ENCODE measurements at places on chromosomes 1 and 21.

GRCh38 chr1:162596514-162597170, 35.1 kb downstream of the UAP1 start:
- no peak for DNase-seq

DNA sequence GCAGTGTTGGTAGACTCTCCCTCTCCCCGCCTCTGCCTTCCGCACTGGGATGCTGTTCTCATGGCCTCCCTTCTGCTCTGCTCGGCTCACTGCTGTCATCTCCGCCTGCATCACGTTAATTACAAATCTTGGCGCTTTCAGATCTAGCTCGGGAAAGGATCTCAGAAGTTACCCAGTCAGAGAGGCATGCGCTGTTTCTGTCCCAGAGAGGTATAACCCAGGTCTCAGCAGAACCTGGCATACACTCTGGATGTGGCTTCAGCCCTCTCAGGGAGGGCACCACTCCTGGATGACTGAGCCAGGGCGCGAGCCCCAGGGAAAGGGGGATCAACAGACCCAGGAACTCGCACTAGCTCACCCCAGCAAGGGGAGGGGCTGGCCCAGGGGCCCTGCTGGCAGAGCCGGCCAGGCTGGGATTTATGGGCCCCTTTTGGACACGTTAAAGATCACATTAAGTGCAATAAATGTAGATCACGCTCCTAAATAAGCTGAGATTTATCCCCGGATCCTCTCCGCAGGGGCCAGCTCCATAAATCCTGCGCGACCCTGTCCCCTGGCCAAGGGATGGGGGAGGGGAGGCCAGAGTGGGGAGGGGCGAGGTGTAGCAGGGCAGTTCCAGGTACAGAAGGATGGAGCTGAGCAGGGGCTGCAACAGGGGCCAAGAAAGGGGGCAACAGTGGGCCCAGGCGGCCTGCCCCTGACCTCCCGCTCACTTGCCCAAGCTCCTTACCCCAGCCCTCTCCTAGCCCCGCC, 101.3 kb upstream of the ZBTB40 start:
- no peak for DNase-seq

DNA sequence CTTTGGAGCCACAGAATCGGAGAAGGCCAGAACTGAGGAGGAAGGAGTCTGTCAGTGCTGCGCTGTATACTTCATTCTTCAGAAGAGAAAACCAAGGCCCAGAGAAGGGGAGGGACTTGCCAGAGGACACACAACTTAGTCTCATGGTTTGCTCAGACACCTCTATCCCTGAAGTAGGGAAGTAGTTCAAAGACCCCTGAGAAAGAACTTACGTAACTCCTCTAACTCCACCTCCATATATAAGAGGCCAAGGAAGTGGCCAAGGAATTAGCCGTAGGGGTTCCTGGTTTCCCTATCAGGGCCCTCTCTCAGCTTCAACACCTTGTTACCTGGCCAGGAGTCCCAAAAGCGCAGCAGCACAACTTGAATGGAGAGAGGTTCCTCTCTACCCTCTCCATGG, 580 bp upstream of the NECTIN4 start:
- DNase-seq: no peak

DNA sequence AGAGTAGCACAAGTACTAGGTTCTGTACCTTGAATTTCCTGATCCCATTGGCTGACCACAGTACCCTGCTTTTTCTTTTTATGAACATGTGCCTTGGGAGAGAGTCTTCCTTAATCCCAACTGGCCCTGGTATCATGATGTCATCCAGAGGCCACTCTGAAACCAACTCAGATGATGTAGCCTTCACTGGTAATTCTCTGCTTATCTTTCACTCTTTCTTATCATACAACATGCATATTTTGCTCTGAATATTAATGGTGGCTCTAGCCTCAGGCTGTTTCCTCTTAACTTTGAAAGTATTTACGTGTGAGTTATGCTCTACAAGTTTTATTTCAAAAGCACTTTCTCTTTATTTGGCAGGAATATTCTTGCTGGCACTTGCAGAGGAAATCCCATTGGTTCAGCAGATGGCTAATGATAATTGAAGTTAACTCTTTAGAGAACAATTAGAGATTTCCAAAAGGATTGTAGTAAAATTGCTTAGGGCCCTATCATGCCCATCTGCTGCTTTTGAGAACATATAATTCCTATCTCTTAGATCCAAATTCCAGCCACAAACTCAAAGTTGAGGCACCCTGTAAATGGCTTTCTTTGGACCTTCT, 86.1 kb downstream of the PTGER3 start:
- no peak for DNase-seq

- peak; percentile 90 for DNase-seq
These were observed 55.8 kb downstream of the COL18A1 start for GRCh38 chr21:45460611-45461368.

DNA sequence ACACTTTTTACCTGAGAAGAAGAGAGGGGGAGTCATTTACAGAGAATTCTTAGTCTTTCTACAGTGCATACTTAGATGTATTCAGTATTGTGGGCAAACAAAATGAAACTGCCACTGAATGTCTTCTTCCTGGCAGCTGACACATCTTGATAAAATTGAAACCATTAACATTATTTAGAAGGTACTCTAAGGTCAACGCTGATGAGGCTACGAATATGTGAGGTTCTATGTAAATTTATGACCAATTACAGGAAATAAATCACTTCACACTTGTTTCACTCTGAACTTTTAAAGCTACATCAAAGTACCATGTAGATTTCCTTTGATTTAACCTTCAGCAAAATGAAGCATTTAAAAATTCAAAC, 51.3 kb upstream of the GFI1 start:
- DNase-seq: no peak

- no peak for DNase-seq
These were observed 415.0 kb downstream of the DPYD start for GRCh38 chr1:97505816-97506215.

DNA sequence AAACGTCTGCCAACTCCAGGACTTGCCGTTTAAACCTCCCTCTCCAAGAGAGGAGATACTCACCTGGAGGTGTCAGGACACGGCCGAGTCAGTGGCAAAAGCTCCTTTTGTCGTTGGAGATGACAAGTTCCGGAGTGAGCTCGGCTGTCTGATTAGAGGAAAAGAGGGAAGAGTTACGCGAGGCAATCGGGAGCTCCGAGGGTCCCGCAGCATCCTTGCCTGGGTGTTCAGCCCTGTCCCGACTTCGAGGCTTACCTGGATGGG, 497 bp downstream of the ID3 start:
- DNase-seq: no peak

DNA sequence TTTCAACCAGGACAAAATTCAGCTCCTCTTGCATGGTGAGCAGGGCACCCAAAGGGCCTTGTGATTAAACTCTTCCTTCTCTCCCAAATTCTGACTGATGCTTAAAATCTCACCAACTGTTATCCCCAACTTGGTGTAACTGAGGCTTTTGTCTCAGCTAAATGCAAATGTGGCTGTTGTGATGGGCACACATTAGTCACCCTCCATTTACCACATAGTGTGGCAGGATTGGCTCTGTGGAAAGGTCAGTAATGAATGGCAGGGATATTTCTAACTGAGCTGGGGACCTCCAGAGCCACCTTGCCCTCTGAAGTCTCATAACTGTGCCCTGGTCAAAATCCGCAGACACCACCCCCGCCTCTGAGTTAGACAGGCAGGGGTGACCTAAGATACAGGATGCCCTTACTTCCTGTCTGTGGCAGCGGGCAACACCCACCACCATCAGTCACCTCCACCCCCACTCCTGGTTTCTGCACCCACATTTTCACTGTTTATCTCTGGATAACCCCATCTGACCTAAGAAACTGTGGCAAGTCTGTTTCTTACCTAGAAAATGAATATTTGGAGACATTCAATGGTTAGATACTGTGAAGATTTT, 25.4 kb upstream of the RGS16 start:
- DNase-seq: no peak

DNA sequence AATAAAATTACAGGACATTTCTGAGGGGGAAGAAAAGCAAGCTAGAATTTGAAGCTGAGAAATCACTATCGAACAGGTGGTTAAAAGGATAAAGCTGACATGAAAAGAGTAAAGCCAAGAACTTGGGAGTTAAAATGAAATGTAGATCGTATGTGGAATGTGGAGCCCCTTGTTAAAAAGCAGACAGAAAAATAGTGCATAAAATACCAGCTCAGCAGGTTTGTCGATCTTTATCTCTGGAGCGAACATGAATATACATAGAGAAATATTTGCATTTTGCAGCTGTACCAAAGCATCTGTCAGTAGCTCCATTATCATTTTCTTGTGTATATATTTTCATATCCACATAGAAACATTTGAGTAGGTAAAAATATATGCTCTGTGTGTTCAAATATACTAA, 73.6 kb upstream of the CDC42BPA start:
- no peak for DNase-seq

- no peak for DNase-seq
These were observed 51.7 kb downstream of the ABCA4 start for GRCh38 chr1:94068999-94069918.

DNA sequence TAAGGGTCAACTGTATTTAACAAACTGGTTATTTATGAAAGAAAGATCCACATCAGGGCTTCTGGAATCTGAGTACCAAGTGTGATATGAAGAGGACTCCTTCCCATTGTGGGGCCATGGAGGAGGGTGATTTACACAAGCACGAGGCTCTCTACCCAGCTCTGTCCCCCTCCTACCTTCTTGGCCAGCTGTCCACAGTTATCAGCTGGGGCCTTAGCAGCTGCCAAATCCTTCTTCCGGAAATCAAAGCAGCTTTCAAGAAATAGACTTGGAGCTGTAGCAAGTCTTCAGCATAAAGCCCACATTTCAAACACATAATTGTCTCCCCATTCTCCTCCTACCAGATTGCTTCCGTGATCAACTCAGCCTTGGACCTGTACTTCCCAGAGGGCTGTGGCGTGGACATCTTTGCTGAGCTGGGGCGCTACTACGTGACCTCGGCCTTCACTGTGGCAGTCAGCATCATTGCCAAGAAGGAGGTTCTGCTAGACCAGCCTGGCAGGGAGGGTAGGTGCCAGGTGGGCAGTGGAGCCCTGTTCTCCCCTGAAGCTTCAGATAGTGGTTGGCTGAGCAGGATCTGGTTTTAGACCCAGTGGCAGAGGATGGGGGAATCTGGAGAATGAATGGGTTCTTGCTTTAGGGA, 15.5 kb downstream of the AZIN2 start:
- DNase-seq: no peak

DNA sequence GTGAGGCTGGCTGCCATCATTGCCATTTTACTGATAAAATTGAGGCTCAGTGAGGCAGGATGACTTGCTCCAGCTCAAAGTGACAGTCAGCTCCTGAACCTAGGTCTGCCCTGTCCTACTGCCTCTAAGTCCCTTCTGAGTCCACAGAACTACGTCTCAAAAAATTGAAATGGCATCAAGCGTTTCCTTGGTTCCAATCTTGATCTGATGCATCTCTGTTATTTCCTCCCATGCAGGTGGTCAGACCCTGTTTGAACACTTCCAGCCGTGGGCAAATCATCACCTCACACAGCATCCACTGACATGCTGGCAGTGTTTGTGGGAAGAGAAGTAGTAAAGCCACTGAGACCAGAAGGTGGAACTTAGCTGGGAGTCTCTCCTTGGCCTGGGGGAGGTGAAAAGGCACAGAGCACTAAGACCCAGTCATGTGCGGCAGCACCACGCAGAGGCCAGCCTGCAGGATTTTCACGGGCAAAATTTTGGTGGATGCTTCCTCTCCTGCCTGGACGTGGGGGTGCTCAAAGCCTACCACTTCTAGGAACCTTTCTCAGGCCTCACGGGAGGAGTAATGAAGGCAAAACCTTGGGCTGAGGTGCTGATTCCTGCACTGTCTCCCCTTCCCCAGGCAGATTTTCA, 7.8 kb upstream of the CPLANE2 start:
- no peak for DNase-seq

GRCh38 chr1:109091839-109092193, 1.3 kb downstream of the TMEM167B start:
- DNase-seq: no peak

- DNase-seq: no peak
These were observed 116.9 kb downstream of the HLCS start for GRCh38 chr21:36849461-36850105.

DNA sequence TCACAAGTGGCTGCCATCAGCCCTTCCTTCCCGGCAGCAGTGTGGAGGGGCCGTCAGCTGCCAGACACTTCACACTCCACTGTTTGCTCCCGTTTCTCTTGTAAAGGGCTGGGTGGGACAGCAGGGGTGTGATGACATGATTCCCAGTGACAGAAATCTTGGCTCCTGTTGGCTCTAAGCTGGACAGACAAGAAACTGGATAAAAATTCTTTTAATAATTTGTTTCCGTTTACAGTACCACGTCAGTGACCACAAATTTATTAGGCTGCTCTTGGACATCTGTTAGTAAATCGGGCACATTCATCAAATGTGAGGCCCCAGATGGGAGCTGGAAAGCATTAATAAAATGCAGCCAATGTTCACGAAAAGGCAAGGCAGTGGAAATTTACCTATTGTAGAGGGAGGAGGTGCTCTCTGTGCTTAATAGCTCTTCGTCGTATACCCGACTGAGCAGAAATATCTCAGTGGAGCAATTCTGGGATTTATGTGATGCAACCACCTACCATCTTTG, 353.7 kb upstream of the GREM2 start:
- peak; percentile 5 for DNase-seq

DNA sequence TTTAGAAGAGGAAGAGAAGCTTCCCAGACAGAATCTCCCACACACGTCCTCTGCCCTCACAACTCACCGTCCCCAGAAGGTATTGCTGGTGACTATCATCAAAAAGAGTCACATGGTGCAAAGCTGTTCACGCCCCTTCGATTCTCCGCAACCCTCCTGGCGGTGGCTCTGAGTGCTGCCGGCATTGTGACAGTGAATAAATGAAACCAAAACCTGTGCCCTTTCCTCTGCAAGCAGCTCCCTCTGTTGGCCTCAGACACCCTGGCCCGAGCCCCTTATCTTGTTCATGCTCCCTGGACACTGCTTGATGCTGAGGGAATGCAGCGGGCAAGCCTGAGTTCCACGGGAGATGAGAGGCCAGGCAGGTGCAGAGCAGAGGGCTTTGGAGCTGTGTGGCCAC, 510.3 kb downstream of the NPHP4 start:
- no peak for DNase-seq

GRCh38 chr1:106717591-106717990, 338.9 kb upstream of the PRMT6 start:
- DNase-seq: no peak

DNA sequence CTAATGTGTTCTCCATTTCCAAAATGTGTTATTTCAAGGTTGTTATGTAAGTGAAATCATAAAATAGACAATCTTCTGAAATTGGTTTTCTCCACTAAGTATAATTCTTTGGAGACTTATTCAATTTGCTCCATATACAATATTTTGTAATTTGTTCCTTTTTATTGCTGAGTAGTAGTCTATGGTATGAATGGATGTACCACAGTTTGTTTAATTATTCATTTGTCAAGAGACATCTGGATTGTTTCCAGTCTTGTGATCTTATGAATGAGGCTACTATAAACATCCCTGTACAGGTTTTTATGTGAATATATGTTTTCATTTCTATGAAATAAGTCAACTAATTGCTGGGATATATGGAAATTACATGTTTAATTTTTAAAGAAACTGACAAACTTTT, 652.6 kb upstream of the PLXNA2 start:
- no peak for DNase-seq

- no peak for DNase-seq
These were observed 616.7 kb upstream of the PTBP2 start for GRCh38 chr1:96104906-96105305.

All from AG08395 (cell line).